ENCODE measurements at places on chromosomes 4 and X.
A peak's percentile ranks its signal among the peaks of the same experiment; 100 is the strongest.

GRCh38 chr4:168832763-168833575 is 177.1 kb downstream of the CBR4 start:
- peak; percentile 27 for DNase-seq

DNA sequence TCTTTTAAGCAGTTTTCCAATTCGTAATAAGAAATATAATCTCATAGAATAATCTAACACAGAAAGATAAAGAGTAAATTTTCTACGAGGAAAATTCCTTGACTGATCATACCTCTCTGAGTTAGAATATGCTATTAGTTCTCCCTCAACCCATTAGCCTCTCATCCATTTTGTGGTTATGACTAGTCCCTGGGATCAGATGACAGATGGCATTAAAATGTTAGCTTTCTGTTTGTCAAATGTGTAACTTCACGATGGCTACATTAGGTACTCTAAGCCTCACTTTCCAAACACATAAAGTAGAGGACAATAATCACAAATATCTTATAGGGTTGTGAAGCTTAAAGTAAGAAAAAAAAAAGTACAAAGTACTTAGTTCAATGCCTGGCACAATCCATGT is 112.2 kb downstream of the ZAR1 start:
- DNase-seq = no peak

GRCh38 chr4:100721490-100721889 is 203.7 kb upstream of the EMCN start:
- DNase-seq = no peak

DNA sequence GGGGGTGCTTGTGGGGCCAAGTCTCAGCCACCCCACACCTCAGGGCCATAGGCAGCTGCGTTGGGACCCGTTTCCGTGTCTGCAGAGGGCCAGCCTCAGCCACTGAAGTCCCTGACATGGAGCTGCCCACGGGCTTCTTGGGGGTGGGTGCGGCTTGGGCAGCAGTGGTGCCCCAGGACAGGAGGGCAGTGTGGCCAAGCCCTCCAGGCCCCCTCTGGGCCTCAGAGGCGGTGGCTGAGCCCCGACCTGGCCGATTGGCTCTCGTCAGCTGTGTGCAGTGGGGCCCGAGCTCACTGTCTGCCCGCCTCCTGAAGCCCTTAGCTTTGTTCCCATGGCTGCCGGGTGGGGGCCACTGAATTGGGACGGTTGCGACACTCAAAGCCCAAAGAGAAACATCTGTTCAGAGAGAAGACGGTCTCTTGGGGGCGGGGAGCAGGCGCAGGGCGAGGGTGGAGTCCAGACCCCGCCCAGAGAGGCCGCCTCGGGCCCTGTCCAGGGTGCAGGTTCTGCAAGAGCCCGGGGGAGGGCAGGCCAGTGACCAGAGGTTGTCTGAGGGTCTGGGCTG is 9.1 kb downstream of the FGFR3 start:
- no peak for DNase-seq

Data from stomach (tissue), 19 donors.